ENCODE measurements at places on chromosomes 4 and X. TPM values are rescaled to one million over a fixed set of nuclear protein-coding genes. Genes with fewer than 3 reads are reported as not detected.

DNA sequence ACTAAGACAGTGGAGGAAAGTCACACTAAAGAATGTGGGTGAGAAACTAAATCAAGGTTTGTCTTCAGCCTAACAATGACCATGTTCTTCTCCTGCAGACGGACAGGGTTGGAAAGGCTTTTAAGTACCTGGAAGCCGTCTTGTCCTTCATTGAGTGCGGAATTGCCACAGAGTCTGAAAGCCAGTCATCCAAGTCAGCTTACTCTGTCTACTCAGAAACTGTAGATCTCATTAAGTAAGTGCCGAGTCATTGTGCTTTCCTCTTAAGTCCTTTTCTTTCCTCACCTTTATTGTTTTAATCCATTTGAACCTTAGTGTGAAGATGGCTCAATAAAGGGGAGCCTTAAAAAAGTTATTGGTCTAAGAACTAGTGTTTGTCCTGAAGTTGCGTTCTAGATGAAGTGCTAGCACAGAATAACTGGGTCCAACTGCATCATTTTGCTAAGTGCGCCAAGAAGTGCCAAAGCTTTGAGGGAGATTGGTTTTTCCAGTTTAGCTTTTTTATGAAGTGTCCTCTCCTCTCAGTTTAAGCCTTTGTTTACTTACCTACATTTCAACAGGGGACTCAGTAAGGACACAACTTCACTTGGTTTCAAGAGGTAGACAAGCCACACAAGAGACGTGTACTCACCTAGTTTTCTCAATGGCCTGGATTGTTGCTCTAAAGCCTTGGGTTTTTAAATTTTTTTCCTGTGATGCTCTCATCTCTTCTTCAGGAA is 89.3 kb downstream of the KLHL8 start:
- peaks cover 36% of the 10 kb centered on the region for H3K36me3 ChIP-seq
- H3K27me3 ChIP-seq, result no peaks in the 10 kb centered on the region
- no peak for DNase-seq
- peak overlapping the region; percentile 8 for H3K27ac ChIP-seq

DNA sequence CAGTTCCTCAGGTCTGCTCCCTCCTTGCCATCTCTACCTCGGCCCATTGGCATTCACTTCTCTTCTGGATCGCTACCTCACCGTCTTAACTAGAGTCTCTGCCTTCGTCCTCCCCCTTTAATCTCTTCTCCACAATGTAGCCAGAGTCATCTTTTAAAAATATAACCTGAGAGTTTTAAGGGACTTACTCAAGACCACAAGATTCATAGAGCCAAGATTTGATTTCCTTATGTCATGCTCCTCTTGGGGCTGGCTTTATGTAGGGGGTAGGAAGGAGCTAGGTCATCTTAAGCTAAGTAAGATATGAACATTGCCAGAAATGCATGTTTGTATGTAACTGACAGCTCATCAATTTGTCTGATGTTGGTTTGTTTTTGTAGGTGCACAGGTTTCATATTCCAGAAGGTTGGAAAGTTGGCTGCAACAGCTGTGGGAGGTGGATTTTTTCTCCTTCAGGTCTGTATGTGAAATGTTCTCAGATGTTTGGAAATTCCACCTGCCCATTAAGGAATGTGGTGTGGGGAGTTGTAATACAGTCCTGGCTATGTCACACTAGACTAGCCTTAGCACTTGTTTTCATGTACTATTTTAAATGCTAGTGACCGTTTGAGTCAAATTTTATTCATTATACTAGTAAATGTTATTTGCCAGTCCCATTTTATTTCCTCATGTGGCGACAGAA is 19.6 kb downstream of the FUNDC2 start:
- DNase-seq, result no peak
- peaks cover 3% of the 10 kb centered on the region for H3K4me1 ChIP-seq
- no peaks in the 10 kb centered on the region for H3K27me3 ChIP-seq
- H3K4me3 ChIP-seq, result no peak overlapping the region
- peaks cover 9% of the 10 kb centered on the region for H3K36me3 ChIP-seq

DNA sequence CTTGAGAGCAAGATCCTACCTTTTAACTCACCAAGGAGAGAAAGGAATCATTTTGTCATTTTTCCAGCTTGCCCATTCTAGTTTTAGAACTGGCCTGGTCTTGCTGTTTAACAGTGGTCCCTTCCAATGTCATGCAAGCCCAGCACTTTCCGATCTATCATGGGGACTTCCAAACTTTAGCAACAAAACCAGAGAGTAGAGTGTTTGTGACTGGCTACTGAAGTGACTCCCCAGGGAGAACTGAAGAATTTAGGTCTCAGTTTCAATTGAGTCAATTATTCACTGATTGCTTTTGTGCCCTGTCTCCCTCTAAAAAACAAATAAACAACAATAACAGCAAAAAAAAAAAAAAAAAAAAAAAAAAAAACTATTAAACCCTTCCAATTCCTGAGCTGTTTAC is 108.3 kb downstream of the LHFPL1 start:
- DNase-seq, result no peak
- H3K27ac ChIP-seq, result no peak overlapping the region
- no peaks in the 10 kb centered on the region for H3K4me1 ChIP-seq
- no peaks in the 10 kb centered on the region for H3K36me3 ChIP-seq
- no peaks in the 10 kb centered on the region for H3K27me3 ChIP-seq

DNA sequence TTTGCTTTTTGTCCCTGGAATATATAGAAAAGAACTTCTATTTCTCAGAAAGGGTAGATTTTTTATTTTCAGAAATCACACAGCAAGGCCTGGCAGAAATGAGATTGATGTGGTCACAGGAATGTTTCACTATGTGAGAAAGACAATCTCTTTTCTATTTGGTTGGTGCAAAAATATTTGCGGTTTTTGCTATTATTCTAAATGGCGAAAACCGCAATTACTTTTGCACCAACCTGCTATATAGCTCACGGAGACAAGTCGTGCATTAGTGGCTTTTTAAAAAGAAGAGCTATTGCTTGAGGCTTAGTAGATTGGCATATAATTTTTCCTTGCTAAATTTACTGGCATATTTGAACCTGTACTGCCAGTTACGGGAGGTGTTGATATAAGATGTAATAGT is 100.4 kb downstream of the ITM2A start:
- no peaks in the 10 kb centered on the region for H3K27me3 ChIP-seq
- H3K4me1 ChIP-seq, result no peaks in the 10 kb centered on the region
- H3K27ac ChIP-seq, result no peak overlapping the region
- no peak overlapping the region for H3K4me3 ChIP-seq

GRCh38 chrX:115911967-115912366 is 258.6 kb upstream of the AGTR2 start:
- peaks cover 30% of the 10 kb centered on the region for H3K36me3 ChIP-seq
- no peaks in the 10 kb centered on the region for H3K4me1 ChIP-seq
- no peak for DNase-seq
- no peaks in the 10 kb centered on the region for H3K27me3 ChIP-seq

DNA sequence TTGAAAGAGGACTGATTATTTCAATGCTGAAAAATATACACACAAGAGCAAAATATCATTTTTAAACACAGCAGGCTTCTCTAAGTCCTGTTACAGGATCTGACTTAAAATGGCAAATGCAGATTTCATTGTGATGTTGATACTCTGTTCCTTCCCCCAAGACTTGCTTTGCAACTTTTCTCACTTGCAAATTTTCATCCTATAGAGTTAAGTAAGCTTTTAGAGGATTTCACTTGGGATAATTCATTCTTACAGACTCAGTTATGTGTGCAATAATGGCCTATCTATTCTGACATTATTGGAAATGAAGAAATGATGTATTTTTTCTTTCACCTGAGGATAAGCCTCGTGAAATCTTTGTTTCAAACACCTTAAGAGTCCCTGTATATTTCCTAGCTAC is 2403.2 kb downstream of the ARAP2 start:
- H3K27me3 ChIP-seq, result no peaks in the 10 kb centered on the region
- H3K27ac ChIP-seq, result no peak overlapping the region
- H3K4me1 ChIP-seq, result no peaks in the 10 kb centered on the region
- DNase-seq, result no peak
- H3K4me3 ChIP-seq, result no peak overlapping the region
- H3K36me3 ChIP-seq, result no peaks in the 10 kb centered on the region

GRCh38 chrX:11789809-11790208 is 31.8 kb downstream of the MSL3 start:
- H3K4me3 ChIP-seq, result no peak overlapping the region
- no peaks in the 10 kb centered on the region for H3K27me3 ChIP-seq
- H3K4me1 ChIP-seq, result no peaks in the 10 kb centered on the region

- peaks cover 28% of the 10 kb centered on the region for H3K4me1 ChIP-seq
- H3K27ac ChIP-seq, result no peak overlapping the region
- H3K27me3 ChIP-seq, result no peaks in the 10 kb centered on the region
- DNase-seq, result no peak
These were observed 3.7 kb downstream of the KIF4A start for GRCh38 chrX:70293621-70294020.

- H3K4me3 ChIP-seq, result no peak overlapping the region
- peak; percentile 9 for DNase-seq
These were observed 337.3 kb upstream of the HS3ST1 start for GRCh38 chr4:11765849-11766453.

DNA sequence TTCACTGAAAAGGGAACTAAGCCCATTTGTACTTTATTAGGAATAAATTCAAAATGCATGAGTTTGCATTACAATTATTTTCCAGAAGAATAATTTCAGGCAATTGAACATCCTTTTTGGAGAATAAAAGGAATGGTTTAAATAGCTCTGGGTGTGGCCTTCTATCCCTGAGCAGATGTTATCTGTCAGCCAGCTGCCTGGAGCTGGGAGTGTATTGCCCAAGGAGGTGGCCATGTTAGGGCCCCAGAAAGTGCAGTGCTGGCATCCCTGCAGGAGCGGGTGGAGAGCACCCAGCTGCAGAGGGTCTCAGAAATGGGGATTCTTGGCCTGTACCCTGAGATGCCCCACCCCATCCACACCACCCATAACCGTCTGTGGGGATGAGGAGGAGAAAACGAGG is 21.6 kb upstream of the VEGFD start:
- H3K27me3 ChIP-seq, result no peaks in the 10 kb centered on the region
- peaks cover 7% of the 10 kb centered on the region for H3K36me3 ChIP-seq
- H3K4me1 ChIP-seq, result peaks cover 14% of the 10 kb centered on the region
- H3K4me3 ChIP-seq, result no peak overlapping the region
- no peak for DNase-seq
- H3K27ac ChIP-seq, result no peak overlapping the region

- no peak overlapping the region for H3K27ac ChIP-seq
- DNase-seq, result no peak
- H3K4me3 ChIP-seq, result no peak overlapping the region
- H3K4me1 ChIP-seq, result no peaks in the 10 kb centered on the region
- H3K27me3 ChIP-seq, result no peaks in the 10 kb centered on the region
These were observed 88.1 kb upstream of the MAB21L2 start for GRCh38 chr4:150493851-150494250.

DNA sequence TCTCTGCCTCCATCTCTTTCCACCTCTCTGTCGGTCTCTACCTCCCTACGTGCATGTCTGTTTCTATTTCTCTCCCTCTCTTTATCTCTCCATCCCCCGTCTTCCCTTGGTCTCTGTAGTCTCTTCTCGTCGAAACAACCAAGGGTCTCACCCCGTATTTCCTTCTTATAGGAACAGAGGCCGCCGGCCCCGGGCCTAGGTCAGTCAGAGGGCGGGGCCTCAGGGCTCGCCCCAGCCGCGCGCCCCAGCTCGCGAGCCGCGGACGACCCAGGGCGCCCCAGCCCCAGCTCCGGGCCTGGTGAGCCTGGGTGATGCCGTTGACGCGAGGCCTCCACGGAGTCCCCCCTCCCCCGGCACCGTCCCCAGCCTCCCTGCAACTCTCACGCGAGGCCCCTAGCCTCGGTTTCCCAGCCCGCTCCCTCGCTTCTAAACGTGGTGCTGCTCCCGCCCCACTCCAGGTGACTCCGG is 6.6 kb downstream of the TIMM17B start:
- peaks cover 18% of the 10 kb centered on the region for H3K4me1 ChIP-seq
- H3K4me3 ChIP-seq, result peak overlapping the region; percentile 79
- peaks cover 2% of the 10 kb centered on the region for H3K27me3 ChIP-seq
- no peak overlapping the region for H3K27ac ChIP-seq
- DNase-seq, result no peak

- no peak overlapping the region for H3K4me3 ChIP-seq
- peaks cover 9% of the 10 kb centered on the region for H3K4me1 ChIP-seq
- DNase-seq, result no peak
- no peaks in the 10 kb centered on the region for H3K36me3 ChIP-seq
- no peaks in the 10 kb centered on the region for H3K27me3 ChIP-seq
- no peak overlapping the region for H3K27ac ChIP-seq
These were observed 197.0 kb downstream of the CAMK2D start for GRCh38 chr4:113564493-113564892.

DNA sequence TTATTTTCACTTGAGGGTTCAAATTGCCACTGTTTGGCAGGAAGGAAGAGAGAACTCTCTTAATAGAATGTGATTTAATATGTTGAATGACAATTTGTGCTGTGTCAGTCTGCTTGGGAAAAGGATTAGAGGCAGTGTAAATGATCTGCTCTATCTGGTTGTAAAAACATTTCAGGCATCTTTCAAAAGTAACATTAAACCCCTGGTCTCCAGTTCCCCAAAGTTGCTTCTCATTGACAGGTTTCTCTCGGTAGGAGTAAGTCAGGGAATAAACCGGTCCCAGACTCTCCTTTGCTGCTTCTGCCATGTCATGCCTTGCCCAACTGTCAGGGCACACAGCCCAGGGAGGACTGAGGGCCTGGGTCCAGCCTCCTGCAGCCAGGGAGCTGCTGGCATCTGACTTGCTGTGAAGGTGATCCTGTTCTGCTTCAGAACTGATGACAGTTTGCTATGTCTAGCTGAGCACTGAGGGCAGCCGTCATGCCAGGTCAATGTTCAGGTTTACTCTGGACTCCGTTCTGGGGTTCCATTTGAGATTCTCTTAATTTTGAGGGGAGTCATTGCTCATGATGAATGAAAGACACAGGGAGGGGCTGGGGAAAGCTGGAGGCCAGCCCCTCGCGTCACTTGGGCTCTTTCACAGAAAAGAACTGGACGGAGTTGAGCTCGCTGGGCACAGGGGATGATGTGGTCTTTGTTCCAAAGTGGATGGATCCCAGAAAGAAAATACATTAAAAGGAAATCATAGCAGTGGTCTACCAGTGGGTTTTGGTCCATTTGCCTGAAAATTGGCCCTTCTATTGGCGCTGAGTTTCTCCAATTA is 312.4 kb downstream of the ARHGAP10 start:
- no peak overlapping the region for H3K4me3 ChIP-seq
- H3K27me3 ChIP-seq, result no peaks in the 10 kb centered on the region
- no peaks in the 10 kb centered on the region for H3K36me3 ChIP-seq
- no peak overlapping the region for H3K27ac ChIP-seq
- DNase-seq, result no peak

CYSLTR1 gene
- total RNA-seq, result not detected

TRAM1L1 gene
- total RNA-seq, result 5.0 TPM

P2RY4 gene
- total RNA-seq, result not detected
